Left cardiac atrium (tissue), 4 donors: ENCODE measurements at places on chromosomes 12 and 14. TPM values are rescaled to one million over a fixed set of nuclear protein-coding genes. Genes with fewer than 3 reads are reported as not detected.
A peak's percentile ranks its signal among the peaks of the same experiment; 100 is the strongest.

DNA sequence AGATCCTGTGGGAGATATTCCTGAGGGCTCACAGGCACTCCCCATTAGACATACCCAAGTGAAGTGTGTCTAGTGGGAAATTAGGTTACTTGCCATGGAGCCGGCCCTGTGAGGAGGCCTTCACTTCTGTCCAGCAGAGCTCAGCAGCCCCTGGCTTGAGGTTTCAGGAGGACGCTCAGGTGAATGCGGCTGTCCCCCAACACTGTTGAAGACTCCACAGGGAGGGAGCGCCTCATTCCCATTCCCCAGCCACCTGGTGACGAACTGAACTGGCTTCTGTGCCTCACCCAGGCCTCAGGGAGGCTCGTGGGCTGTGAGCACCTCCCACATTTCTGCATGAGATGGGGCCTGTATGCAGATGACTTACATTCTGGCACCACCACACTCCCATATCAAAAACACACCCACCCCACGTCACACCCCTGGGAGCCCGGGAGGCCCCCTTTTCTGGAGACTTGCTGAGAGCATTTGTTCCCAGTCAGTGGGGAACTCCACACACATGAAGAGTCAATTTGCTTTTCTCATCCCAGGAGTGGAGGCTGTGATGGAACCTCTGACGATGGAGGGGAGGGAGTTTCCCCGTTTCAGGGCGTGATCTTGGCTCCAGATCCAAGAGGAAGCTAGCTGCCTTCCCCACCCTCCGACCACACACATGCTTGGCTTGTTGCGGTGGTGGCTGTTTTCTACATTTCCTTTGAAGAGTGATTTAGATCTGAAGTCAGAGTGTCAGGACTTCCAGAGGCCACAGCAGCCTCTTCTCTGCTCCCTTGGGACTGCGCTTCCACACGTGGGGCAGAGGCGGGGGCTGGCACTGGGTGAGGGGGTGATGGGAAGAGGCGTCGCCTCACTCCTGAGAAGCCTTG is 120.7 kb downstream of the ADGRD1 start:
- peak; percentile 69 for DNase-seq

DNA sequence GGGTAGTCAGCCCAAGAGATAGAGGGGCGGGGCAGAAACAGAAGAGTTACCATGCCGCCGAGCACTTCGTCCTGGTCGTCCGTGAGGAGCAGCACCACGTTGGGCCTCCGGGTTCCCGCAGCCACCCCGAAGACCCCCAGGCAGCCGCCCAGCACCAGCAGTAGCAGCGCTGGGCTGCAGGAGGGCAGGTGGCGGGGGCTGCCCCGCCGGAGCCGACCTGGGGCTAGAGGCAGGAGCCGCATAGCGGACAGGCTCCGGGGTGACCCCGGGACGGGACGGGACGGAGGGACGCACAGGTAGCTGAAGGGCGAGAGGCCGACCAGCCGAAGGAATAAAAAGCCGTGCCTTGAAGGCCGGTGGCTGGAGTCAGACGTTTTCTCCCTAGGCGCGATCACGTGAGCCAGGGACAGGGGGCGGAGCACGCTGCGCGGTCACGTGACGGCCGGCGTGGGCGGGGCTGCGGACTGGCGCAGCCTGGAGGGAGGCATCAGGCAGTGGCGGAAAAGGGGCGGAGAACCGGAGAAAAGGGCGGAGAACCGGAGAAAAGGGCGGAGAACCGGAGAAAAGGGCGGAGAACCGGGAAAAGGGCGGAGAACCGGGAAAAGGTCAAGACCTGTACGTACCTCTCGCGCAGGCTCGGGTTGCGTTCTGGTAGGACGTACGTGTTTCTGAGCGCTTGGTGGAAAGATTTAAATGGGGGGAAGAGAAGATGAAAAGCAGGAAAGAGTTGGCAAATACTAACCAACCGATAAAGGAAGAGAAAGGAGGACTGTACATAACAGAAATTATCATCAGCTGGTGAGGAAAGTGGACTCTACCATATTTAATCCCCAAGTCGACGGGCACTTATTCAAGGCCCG is at the start of gene GNS:
TSS of gene GNS (minus strand) at position 372 of the 860 bp plus-strand sequence. CDS start at position 242, 130 bp downstream.
- peak; percentile 96 for DNase-seq

GRCh38 chr14:101875727-101876554 is 88.4 kb upstream of the DYNC1H1 start:
- DNase-seq, result no peak

- no peak for DNase-seq
Measured at GRCh38 chr14:97771340-97772045, 974.3 kb downstream of the VRK1 start.

DNA sequence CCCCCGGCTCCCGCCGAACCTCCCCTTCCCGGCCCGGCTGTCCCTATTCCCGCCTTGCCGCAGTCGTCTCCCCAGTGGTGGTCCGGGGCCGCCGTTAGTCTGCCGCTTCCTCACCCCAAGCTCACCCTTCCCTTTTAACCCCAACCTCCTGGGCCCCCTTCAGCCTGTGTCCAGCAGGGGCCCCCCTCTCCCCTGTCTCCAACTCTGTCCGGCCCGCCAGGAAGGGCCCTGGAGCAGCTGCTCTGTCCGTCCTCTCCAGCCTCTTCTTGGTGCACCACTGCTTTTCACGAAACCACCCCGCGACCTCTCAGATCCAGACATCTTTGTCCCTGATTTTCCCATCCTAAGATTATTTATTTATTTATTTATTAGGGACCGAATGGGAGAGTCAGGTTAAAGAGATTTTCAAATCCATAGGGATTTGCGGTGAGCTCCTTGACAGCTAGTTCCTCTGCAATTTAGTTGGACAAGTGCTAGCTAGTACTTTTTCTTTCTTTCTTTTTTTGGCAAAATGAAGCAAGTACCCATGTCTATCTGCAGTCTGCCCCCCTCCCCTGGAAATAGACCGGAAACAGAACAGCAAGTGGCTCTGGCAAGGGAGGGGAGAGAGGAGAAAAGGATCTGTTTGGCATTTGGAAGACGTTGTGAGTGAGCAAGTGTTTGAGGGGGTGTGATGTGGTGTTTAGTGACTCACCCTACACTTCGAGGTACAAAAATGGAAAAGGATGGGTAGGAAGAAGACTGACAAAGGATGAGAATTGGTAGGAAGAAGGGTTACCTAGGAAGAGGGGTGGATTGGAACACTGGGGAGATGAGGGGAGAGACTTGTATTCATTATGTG is 632 bp downstream of the UBR7 start:
- DNase-seq, result peak; percentile 64

DNA sequence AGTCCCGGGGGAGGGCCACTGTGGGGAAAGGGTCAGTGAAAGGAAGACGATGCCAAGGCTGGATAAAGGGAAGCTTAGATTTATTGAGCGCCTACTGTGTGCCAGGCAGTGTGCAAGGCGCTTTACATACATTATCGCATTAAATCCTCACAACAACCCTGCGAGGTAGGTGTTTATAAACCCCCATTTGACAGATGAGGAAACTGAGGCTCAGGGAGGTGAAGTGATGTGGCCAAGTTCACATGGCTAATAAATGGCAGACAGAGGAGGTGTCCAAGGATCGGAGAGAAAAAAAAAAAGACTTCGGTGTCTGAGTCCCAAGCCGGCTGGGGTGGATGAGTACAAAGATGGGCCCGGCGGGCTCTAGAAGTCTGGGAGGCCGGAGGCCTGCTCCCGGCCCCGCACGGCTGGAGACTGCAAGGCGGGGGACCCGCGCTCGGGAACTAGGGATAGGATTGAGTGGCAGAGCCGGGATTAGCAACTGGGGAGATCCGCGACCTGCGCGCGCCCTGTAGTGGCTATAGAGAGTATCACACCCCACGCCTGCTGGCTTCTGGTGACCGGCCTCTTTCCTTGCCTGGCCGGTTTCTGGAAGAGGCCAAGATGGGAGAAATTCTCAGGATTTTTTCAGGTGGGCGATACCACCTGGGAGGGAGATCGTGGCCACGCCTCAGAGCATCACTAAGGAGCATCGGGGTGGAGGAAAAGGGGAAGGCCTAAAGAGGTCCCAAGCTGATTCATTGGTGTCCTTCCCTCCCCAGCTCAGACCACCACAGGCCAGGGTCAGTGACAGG is 3.9 kb downstream of the DDN start:
- DNase-seq, result peak; percentile 89

TMEM119 gene
- 3.0 TPM for total RNA-seq

DLGAP5 gene
- 0.29 TPM for total RNA-seq

GRCh38 chr14:24921903-24922302 is 128.0 kb downstream of the STXBP6 start:
- DNase-seq, result no peak

GRCh38 chr12:124756166-124756565 is 107.5 kb downstream of the SCARB1 start:
- no peak for DNase-seq
